ENCODE measurements at places on chromosomes 12 and 14.

DNA sequence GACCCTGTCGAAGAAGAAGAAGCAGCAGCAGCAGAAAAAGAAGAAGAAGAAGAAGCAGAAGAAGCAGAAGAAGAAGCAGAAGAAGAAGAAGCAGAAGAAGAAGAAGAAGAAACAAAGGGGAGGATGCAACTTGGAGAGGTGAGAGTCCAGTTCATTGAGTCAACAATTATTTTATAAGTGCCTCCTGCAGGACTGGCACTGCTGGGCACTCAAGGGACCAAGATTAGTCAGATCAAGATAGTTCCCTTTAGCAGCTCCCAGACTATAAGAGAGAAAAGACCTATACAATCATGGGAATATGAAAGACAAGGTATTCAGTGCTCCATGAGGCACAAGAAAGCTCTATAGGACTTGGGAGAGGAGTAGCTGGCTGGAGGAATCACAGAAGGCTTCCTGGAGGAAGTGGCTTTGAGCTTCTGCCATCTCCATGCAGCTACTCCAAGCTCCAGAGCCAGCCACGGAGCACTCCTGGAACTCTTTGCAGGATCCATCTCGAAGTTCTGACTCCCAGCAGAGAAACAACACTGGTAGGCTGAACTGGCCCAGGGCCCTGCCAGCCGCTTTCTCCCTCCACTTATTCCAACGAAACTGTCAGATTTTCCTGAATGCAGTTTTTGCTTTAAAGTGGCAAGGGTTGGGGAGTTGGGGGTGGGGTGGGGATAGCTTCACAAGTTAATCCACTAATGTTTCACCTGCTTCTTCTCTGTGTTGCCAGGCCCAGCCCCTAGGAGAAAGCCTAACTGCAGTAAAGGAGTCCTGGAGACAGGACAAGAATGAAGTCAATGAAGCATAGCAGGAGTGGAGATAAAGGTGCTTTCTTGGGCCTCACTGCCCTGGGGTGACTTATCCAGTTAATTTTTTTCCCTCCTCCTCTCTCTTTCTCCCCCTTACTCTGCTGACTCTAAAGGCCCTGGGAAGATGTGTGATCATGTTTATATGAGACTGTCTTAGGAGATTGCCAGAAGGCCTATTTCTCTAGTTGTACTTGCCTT lies 140.1 kb upstream of the PARP11 start:
- no peak for DNase-seq

DNA sequence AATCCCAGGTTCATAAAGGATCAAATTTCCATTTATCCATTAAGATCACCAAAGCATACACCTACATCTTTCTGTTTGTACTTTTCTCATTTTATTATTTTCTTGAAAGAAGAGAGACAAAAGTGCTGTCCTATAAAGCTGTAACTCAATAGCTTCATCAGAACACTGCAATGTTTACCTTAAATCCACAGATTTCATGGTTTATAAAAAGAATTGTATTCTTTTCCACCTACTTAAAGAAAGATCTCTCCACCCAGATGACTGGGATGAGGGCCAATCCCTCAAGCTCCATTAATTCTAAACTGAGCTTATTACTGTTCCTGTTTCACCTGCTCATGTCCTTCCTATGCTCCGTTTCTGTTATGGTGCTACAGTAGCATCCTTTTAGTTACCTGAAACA lies 470.6 kb downstream of the BCAT1 start:
- DNase-seq = no peak

DNA sequence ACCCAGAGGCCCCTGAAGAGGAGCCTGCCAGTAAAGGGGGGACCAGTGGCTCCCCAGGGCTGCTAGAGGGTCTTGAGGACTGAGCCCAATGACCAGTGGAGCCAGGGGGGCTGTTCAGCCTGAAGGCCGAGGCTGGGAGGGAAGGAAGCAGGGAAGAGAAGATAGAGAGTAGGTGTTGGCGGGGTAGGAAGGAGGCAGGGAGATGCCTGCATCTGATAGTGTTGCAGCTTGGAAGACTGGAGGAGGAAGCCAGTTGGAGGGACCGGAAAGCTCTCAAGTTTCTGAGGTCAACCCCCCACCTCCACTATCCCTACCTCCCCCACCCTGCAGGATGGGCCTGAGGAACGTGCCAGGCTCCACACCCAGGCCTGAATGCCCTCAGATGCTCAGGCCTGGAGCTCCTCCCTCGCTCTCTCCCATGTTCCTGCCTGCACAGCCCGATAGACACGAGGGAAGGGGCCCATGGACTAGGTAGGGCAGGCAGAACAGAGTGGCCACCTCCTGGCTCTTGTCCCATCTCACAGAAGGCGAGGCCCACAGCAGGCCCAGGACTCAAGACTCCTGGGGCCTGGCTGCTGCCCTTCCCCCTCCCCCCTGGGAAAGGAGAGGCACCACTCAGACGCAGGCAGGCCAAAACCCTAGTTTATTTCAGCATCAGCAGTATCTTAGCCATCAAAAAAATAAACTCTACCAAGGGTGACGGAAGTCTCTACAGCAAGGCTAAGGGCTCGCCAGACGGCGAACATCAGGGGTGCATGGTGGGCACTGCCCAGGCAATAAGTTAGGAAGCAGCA lies 3.4 kb downstream of the CKB start:
- no peak for DNase-seq

DNA sequence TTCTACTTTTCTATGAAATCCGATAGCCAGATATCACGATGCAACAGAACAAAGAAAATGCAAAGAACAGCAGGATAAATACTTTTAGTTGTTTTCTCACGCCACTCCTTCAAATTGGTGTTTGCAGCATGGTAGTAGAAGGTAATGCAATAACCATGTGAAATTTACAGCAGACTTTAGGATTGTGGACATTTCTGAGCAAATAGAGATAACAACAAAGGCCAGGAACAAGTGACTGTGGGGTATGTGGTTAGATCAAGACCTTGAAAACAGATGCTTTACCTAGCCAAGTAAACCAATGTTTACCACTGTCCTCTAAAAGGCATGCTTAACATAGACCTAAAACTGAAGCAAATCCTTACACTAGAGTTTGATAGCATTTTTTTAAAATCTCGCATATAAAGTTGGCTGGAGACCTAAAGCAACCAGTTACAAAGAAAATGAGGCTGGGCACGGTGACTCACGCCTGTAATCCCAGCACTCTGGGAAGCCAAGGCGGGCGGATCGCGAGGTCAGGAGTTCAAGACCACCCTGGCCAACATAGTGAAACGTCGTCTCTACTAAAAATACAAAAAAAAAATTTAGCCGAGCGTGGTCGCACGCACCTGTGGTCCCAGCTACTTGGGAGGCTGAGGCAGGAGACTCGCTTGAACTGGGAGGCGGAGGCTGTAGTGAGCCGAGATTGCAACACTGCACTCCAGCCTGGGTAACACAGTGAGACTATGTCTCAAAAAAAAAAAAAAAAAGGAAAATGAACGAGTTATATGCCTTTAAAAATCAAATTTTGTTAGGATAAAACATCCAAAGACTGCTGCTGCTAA lies 123.2 kb upstream of the FOXN3 start:
- DNase-seq = no peak

DNA sequence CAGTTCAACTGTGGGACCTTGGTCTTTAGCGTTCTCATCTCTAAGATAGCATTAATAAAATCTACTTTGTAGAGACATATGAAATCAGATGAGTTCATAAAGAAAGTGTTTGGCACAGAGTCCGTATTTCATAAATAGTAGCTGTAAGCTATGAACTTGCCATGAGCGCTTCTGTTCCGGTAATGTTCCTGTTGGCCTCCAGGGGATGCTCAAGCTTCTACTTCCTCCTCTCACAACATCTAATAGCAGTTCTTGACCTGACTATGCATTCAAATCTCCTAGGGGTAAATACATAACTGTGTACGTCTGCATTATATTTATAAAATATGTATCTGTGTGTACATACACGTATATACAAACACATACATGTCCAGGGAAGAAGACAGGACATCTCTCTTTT lies 288.2 kb upstream of the TMPO start:
- DNase-seq = no peak

DNA sequence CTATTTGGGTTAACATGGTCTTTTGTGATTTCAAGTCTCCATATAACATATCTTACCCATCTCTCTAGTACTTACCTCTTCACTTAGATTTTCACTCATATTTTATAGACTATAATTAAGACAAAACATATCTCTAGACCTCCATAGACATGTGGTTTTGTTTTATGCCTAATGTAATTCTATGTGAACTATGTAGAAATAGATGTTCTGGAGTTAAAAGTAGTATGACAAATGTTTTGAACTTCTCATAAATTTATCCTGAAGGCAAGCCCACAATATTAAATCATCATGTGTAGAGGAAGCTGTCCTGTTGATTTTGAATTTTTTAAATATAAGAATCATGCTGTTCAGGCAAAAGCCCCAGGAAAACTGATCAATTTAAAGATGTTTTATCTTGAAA lies 169.2 kb downstream of the SYT1 start:
- DNase-seq = no peak

DNA sequence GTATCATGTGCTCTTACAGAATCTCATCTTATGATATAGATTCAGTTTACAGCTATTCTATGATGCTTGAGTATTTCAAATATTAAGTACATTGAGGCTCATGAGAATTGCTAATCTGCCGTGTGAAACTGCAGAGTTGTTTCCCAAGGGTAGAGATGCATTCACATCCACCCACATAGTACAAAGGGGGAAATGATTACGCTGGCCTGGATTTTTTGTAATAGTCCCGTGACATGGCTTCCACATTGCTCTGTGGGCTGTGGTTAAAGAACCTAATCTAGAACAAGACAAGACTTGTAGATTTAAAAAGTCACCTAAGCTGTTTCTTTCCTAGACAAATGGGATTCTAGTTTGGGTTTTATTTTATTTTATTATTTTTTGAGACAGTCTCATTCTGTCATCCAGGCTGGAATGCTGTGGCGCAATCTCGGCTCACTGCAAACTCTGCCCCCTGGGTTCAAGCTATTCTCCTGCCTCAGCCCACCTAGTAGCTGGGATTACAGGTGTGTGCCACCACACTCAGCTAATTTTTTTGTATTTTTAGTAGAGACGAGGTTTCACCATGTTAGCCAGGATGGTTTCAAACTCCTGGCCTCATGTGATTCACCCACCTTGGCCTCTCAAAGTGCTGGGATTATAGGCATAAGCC lies 13.0 kb upstream of the RIOX1 start:
- DNase-seq = no peak

- no peak for DNase-seq
Measured at GRCh38 chr12:132566516-132567131, 43.8 kb downstream of the LRCOL1 start.

GRCh38 chr12:123427036-123427769 lies 9.3 kb downstream of the RILPL2 start:
- DNase-seq = no peak

DNA sequence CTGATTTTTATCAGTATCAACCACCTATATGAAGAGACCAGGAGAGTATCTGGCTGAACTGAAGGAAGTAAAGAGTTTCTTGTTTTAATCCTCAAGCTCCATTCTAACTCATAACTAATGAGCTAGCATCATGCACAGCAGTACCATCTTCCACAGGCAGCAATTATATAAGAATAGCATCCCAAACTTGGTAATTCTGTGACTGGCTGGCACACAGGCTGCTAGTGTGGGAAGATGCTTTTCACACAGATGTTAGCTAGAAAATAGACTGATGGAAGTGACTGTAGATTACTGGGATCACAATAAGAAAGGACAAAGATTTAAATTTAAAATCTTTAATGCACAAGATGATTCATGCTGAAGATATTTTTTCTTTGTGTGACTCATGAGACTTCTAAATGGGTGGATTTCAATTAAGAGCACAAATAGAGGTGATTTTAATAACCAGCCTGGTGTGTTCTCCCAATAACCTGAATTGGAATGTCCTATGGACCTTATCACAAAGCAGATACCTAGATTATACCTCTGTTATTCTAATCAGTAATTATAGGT lies 417.7 kb upstream of the ATXN7L3B start:
- DNase-seq = no peak

- DNase-seq = no peak
Measured at GRCh38 chr14:22200977-22201605, 387.9 kb downstream of the DAD1 start.

DNA sequence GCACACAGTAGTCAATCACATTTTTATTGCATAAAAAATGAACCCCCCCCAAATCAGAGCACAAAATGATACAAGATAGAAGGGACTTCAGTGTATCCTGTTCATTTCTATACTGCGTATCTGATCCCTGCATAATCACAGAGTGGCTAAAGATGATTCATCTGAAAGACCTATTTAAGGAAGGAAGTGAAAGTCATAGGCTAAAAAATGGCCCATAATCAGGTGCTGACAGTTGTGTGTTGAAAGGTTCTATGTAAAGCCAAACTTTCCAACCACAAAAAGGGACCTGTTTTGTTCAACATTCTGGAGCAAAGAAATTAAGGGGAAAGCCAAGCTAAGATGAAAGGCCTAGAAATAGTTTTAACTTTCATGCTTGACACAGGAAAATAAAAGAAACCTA lies 147.8 kb upstream of the ATP2B1 start:
- no peak for DNase-seq

DNA sequence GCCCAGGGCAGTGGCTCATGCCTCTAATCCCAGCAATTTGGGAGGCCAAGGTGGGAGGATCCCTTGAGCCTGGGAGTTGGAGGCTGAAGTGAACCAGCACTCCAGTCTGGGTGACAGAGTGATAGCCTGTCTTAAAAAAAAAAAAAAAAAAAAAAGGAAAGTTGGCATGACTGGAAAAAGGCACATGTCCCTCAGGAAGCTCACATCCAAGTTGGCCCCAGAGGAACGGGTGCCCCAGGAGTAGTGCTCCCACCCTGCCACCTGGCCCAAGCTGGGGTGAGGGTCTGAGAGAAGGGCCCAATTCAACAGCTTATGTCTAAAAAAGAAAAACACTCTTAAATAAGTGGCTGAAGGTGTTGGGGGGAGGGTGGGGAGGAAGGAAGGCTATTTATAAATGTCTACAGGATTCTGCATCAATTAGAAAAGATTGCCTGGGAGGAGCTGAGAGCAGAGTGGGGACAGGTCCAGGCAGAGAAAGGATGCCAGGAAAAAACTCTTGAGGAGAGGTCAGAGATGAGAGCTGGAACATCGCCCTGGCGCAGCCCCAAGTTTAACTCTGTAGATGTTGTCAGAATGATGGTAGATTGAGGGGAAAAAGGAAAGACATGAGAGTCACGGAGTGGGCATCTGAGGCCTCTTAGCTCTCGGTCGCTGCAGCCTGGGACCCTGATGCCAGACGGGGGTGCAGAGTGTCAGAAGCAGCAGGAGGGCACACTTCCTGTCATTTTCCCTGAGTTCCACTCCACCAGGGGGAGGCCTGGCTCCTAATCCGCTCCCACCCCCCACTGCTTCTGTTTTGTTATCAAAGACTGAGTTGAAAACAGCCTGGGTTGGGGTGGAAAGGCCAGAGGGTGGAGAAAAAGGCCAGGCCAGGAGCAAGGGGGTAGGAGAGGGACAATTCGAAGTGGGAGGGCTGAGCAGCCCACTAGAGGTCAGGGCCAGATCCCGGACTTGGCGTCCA lies 7.3 kb downstream of the SPRYD3 start:
- no peak for DNase-seq

GRCh38 chr14:105537580-105538474 lies 11.4 kb downstream of the TMEM121 start:
- peak; percentile 63 for DNase-seq

DNA sequence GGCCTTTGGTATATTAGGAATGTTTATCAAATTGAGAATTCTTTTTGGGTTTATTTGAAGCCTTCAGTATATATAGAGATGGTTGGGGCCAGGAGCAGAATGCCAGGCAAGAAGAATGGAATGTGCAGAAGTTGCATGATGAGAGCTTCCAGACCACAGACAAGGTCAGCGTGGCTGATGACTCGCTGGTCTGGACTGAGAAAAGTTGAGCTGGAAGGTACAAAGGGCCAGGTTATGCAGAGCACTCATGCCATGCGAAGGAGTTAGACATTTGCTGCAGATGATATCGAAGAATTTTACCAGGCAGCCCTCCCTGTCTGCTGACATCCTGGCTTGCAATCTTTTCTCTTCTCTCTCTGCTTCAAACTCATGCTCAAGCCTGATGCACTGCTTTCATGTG lies 196.2 kb upstream of the ARHGAP5 start:
- no peak for DNase-seq
